ENCODE measurements at places on chromosomes 3 and 15.
A peak's percentile ranks its signal among the peaks of the same experiment; 100 is the strongest.

DNA sequence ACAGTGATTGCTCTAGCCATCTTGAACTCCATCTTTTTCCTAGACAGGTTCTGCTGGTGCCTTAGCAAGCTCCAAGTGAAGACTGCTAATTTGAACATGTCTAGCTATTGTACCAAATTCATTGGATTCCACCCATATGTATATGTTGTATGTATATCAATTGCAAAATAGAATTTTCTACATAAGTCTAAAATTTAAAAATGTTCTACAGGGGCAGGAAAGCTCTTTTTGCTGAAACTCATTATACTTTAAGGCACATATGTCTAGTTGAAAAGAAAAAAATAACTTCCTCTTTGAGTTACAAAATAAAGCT lies 845.3 kb downstream of the MCTP2 start:
- DNase-seq: no peak

- DNase-seq: no peak
These were observed 73.0 kb downstream of the LIPC start for GRCh38 chr15:58504674-58505234.

DNA sequence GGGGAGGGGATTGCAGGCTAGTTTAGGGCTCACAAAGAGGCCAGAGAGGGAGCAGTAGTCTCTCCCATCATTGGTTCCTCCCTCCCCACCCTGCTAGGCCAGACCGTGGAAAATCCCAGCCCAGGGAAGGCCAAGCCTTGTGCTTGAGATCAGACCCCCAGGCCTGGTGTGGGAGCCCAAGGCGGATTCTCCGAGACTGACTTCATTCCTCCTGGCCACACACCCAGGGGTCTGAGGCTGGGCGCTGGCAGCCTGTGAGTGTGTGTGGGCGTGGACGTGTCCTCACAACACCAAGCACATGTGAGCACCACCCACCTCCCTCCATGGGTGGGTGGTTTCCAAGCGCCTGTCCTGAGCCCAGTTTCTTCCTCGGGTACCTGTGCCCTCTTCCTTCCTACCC lies 4.1 kb downstream of the LOXL1 start:
- DNase-seq: peak; percentile 35

DNA sequence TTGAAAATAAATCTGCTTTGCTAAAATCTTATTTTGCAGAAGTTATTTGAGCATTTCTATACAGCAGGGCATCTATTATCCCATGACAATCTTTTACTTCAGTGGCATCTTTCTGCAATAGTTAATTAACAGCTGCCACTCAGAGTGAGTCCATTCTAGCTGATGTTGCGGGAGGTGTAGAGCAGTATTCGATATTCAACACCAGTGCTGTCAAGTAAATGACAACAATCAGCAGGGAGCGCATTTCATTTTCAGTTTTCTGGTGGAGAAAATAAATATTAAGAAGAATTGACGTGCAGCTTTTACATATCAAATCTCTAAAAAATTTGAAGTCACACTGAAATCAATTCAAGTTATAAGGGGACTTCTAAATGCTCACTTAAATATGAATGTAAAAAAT lies 286.2 kb downstream of the CTNNB1 start:
- DNase-seq: no peak

- DNase-seq: no peak
These were observed 23.2 kb upstream of the LAMP3 start for GRCh38 chr3:183185696-183186095.

- peak; percentile 14 for DNase-seq
These were observed 60.4 kb upstream of the SPPL2A start for GRCh38 chr15:50825946-50826345.

DNA sequence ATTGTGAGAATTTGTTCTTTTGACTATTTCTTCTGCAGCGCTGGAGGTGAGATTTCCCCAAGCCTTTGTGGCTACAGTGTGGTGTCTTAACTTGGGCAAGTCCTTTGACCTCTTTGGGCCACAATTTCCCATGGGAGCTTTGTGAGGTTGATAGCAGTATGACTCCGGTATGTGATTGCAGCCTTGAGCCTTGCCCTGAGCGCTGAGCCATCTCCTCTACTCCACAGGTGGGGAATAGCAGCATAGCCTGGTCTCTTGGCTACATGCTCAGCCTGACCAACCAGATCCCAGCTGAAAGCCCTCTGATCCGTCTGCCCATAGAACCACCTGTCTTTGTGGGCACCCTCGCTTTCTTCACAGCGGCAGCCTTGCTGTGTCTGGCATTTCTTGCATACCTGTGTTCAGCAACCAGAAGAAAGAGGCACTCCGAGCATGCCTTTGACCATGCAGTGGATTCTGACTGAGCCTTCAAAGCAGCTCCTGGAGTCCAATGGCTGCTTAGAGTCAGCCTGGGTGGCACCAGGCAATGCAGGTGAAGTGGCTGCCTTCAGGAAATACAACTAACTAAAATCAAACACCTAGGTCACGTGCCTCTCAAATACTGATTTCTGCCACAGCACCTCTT lies 30.0 kb upstream of the RPL14 start:
- no peak for DNase-seq

DNA sequence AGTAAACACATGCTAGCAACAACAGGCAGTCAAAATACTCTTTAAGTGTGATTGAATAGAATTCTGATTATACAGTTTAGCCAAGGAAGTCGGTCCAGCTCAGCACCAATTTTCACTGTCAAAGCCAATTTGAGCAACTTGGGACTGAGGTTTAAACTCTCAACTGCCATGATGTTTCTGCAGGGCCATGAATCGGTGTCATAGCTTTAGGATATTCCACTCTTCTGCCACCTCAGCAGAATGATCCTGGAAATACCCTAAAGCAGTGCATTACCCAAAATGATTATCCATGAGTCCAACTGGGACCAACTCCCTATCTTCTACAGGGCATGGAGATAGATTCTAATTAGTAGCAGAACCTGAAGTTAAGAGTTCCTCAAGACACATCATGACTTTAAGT lies 262.4 kb downstream of the RORA start:
- DNase-seq: no peak

Data from tongue (tissue), 3 donors.